ENCODE measurements at places on chromosomes 7 and 10.

DNA sequence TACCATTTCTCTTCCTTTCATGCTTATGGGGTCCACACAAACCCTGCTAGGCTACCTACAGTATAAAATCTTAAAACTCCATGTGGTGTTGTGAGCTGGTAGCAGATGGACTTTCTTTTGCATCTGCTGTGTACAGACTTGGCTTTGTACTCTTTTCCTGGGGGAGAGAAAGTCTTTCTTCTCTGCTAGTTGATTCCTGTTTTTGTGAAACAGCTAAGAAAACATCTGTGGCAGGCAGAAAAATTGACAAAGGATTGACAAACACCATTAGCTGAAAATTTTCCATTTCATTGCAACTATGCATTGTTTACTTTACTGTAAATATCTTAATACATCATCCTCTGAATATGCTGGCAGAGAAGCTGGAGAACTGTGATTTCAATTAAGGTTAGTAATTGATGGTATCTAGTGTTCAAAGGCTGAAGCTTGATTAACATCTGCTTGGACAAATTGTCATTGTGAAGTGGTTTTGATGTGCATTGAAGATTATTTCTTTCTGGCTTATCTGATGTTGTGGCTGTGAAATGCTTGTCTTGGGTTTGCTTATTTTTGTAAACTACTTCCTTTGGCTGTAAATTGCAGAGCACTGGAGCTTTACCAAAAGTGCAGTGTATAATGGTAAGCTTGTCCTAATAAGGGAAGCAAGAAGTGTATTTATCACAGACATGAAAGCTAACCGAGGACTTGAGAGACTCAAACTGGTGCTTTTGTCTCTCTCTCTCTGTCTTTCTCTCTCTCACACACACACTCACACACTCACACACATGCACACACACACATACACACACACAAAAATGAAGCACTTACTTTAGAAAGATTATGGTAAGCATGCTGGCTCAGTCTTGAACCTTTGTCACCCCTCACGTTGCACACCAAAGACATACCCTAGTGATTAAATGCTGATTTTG is at the start of gene FOXP2:
Gene FOXP2, plus strand, starts transcription at position 660 of the 908 bp plus-strand sequence. CDS start 11,697 bp downstream, outside the sequence.
- peak; percentile 41 for DNase-seq

DNA sequence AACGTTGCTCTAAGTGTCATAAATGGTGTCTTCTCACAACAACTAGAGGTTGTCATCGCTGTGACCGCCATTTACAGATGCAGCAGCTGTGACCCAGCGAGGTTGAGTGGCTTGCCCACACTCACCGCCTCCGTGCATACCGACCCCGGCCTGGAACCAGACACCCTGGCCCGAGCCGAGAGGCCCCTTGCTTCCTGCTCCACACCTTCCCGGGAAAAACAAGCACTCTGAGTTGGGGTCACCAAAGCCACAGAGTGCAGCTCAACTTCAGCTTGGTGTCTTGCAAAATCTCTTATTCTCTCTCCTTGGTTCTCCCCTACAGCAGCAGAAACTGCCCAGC is 115.7 kb upstream of the PPP2R2D start:
- DNase-seq = no peak

- no peak for DNase-seq
These were observed 39.2 kb downstream of the ELMO1 start for GRCh38 chr7:37409461-37409860.

DNA sequence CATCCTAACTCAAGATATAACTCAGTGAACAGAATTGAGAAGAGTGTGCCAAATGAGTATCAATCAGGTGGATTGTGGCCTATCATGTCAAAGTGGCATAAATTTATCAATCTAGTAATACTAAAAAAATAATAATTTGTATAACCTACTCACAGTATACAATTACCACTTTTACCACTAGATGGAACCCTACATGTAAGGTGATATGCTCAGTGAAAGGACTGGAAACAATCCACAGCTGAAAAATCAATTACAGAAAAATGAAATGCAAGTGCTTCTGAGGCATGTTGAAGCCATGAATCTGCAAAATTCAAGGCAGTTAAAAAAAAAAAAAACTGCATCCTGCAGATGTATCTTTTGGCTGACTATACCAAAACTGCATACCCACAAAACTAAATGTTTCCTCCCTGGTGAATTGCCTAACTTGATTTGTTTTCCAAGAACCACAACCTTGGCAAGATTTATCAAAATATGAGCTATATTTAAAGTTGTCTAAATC is 13.9 kb downstream of the ARHGAP19 start:
- DNase-seq = peak; percentile 94

GRCh38 chr10:127715249-127715648 is 21.7 kb upstream of the FOXI2 start:
- DNase-seq = no peak

DNA sequence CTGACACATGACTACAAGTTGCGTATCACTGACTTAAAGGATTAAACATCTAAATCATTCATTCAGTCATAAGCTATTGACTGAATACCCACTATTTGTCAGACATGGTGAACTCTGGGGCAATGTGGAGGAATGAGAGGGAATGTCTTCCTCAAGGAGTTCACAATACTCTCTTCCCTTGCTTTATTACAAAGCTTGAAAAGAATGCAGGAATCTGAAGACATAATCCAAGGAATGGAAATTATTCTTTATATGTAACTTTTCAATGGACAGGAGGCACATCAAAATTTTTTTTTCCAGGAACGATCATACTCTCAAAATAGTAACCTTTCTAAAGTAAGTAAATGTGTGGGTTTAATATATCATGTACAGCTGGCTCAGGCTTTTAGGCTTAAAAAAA is 111.9 kb downstream of the ATXN7L1 start:
- no peak for DNase-seq

GRCh38 chr10:71075086-71075758 is 137.1 kb upstream of the UNC5B start:
- no peak for DNase-seq

- DNase-seq = no peak
These were observed 54.7 kb upstream of the LSM8 start for GRCh38 chr7:118129041-118129795.

DNA sequence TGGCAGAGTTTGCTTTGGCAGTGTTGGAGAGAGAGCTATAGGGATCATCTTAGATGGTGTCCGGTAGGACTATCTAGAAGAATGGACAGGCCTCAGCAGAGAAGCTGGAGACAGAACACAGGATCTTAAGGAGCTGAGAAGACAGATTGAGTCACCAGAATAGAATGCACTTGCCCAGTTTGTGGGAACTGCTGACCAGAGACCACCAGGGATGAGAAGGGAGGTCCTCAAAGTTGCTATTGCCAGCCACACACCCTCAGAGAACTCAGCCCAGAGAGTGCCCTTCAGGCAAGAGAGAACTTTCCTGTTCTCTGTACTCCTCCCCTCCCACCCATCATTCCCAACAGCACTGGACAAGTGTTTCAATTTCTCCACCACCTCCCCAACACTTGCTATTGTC is 25.3 kb upstream of the GALNT11 start:
- no peak for DNase-seq

DNA sequence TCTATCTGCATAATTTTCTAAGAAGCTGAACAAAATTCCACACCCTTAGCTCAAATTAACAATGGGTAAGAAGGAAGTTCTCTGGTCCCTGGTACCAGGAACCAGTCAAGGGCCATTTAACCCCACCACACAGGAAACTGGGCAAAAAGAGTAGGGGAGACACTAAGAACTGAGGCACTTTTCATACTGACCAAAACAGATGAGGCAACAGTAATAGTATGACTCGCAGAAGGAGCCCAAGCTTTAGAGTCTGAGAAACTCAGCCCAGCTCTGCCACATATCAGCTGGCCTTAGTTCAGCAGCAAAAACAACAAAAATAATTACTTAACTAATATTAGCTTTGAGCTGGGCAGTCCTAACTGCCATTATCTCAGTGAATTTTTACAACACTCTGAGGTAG is 221.2 kb downstream of the FAM107B start:
- DNase-seq = peak; percentile 58

GRCh38 chr7:70294211-70294911 is 696.1 kb downstream of the AUTS2 start:
- DNase-seq = no peak

DNA sequence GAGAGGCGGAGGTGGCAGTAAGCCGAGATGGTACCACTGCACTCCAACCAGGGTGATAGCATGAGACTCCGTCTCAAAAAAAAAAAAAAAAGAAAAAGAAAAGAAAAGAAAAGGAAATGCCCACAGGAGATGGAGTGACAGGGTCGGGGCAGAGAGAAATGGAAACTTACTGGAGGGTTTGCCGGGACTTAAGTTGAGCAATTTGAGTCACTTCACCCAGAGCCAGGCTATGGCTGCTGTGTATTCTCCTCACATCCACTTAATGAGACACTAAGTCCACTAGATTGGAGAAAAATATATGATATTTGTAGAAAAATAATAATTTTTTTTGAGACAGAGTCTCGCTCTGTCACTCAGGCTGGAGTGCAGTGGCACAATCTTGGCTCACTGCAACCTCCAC is 4.6 kb upstream of the PFKFB3 start:
- DNase-seq = no peak

DNA sequence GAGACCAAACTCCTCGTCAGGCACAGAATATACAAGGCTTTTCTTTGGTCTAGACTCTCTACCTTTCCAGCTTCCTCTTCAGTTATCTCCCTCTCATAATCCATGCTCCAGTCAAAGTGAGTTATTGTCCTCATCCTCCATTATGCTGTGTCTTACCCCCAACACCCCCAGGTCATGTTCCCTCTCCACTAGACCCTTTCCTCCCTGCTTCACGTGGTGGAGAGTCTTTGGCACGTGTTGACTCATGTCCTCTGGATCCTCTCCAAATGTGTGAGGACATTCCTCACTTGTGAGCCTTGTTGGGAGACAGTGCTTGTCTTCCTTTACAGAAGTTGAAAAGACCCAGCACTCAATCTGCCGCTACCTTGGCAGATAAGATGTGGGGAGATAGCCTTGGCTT is 36.0 kb upstream of the DLD start:
- peak; percentile 43 for DNase-seq

- no peak for DNase-seq
These were observed 10.9 kb downstream of the ADGRA1 start for GRCh38 chr10:133098426-133099124.

DNA sequence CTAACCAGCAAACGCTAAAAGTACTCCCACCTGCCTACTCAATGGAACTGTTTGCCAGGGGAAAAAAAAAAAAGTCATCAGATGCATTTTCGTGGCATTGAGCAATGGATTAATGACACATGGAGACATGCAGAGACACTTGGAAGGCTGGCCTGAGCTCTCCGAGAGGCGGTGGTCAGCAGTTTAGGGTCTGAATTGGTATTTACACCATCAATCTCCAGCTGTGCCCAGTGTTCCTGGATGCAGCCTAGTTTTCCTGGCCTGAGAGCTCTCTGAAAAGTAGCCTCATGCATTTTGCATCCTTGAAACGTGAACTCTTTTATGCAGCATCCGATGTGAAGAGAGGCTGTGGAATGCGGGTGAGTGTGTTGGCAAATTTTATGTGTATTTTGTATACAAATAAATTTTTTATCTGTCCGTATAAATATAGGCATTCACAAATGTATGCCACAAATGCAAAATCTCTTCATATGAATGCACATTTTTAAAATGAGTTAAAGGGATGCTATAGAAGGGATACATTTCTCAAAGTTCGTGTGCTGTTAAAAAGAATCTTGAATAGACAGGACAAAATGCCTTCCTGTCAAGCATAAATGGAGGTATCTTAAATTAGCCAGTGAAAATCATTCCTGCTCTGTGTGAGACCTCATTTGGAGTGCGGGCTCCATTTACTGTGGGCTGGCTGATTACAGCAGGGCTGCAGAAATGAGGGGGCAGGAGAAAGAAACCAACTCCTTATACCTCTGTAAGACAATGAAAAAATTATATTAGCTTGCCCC is 137.7 kb upstream of the PFKP start:
- no peak for DNase-seq

DNA sequence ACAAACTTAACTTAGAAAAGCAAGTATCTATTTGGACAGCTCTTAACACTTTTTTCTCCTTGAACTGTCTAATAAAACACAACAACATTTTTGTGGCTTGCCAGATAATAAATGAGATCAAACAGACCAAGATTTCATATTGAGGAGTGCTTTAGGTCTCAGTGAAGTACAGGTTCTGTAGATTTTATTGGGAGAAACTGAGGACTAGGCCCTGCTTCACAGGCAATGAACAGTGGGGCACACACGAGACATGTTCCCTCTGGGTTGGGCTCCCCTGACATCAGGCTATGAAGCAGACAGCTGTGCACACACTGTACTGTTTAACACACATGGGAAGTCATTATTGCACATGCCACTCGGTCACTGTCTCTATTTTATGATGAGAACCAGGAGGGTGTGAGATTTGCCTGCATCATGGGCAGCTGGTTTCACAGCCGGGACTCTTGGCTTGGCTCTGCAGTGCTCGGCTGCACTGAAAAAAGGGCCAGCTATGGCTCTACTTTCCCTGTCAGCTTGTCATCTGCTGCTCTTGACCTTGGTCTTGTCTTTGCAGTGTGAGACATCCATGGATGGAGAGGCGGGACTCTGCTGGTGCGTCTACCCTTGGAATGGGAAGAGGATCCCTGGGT is 4.2 kb downstream of the IGFBP1 start:
- no peak for DNase-seq

DNA sequence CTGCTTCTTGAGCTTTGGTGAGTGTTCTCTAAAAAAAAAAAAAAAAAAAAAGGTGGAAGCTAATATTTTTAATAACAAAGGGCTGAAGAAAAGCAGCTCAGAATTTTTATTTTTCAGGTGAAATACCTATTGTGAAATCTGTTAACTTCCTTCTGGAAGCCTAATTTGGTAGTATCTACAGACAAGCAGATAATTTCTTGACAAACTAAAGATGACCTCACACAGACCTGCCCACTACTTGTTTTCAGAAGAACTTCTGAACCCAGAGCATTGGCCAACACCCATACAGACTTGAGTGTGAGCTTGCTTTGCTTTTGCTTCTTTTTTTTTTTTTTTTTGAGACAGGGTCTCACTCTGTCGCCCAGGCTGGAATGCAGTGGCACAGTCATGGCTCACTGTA is 31.2 kb downstream of the LRRC4 start:
- peak; percentile 29 for DNase-seq

GRCh38 chr7:55108401-55108800 is 89.6 kb downstream of the EGFR start:
- DNase-seq = no peak

DNA sequence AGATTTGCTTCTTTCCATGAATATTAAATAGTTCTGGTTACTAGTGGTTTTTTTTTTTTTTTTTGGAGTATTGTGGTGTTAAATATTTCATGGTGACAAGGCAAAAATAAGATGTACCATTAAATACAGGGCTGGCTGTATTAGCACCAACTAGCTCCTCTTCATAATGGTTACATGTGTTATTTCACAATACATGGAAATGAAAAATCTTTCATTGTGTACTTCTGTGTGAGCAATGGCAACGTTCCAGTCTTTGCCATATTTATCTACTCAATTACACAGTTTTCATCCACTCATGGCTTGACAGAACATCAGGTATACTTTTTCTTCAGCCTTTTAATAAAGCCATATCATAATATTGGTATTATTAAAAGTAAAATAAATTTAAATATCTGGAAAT is 394.7 kb upstream of the GRM3 start:
- DNase-seq = no peak

GRCh38 chr7:132410385-132410784 is 165.9 kb downstream of the PLXNA4 start:
- DNase-seq = peak; percentile 49

- DNase-seq = no peak
These were observed 178.0 kb upstream of the FAM3C start for GRCh38 chr7:121574109-121574508.

- peak; percentile 61 for DNase-seq
These were observed 448 bp upstream of the SRPK2 start for GRCh38 chr7:105389088-105389650.

Data from fibroblast of pulmonary artery (primary cell).